ENCODE measurements at places on chromosomes 4 and X. TPM values are rescaled to one million over a fixed set of nuclear protein-coding genes. Genes with fewer than 3 reads are reported as not detected.

Gene MCF2
- 0.43 TPM for total RNA-seq

Gene EREG
- total RNA-seq, result 0.22 TPM

Gene ADRA2C
- 0.65 TPM for total RNA-seq

Gene MAGEB17
- not detected for total RNA-seq

Data from articular chondrocyte of knee joint (primary cell).